ENCODE measurements at places on chromosomes 2 and 18.
A peak's percentile ranks its signal among the peaks of the same experiment; 100 is the strongest.

GRCh38 chr2:74436111-74436805 lies 5.5 kb downstream of the RTKN start:
- no peak for DNase-seq

- no peak for DNase-seq
Observed at GRCh38 chr18:38067086-38067485, 501.5 kb upstream of the CELF4 start.

DNA sequence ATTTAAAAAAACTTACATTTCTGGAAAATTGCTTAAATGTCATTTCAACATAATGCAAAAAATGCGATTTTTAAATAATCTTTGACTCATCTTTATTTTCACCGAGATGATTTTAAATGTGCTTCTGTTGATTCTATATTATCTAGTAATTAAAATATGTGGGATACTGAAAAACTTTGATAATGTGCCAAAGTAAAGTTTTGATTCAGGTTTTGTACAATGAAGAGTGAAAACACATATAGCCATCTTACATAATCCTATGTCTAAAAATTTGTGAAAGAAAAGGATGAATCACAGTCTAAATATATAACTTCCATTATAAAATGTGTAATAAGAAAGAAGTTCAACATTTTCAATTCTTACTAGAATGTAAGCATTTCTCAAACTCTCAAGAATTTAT lies 204.3 kb upstream of the ZC3H15 start:
- no peak for DNase-seq

DNA sequence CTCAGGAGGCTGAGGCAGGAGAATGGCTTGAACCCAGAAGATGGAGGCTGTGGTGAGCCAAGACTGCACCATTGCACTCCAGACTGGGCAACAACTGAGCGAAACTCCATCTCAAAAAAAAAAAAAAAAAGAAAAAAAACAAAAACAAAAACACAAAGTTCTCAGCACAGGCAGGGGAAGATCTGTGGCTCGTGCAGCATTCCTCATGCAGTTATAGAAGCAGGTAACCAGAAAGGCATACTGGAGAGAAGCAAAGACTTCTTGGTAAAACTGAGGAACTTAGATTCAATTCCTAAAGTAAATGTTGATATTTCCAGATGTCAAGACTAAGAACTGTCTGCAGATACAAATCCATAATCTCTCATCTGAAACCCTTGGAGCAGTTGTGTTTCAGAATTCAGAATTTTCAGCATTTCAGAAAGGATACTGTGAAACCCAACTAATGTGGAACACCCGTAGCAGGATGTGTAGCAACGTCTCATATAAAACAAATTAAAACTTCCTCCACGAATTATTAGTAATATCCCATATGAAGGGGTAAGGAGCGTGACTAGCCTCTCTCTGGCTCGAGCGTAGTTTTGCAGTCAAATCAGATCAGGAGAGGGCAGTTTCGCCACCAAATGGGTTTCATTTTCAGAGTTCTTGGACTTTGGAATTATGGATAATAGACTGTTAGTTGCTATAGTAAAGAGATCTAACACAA lies 13.2 kb upstream of the SLC25A52 start:
- DNase-seq: no peak

GRCh38 chr2:130870161-130870485 lies 33.4 kb downstream of the ARHGEF4 start:
- DNase-seq: no peak

DNA sequence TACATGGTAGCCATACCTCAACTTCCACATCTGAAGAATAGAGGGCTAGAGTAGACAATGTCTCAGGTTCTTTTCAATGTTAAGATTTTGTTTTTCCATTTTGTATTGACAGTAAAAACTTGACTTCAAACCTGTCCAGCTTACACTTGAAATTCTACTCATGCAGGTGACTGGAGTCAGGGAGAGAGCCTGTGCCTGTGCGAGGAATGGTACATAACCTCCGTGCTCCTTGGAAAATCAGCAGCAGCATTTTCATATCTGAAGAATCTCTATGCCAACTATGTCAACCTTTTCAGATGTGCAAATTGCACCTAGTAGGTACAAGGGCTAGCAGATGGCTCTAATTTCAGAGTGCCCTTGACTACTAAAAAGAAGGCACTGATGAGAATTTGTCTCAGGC lies 2.1 kb downstream of the PLA2R1 start:
- no peak for DNase-seq

GRCh38 chr2:133324150-133324561 lies 244.1 kb downstream of the NCKAP5 start:
- peak; percentile 16 for DNase-seq

GRCh38 chr2:170953941-170954340 lies 24.9 kb downstream of the GORASP2 start:
- no peak for DNase-seq

GRCh38 chr2:181430406-181431118 lies 26.6 kb upstream of the ITGA4 start:
- no peak for DNase-seq

- DNase-seq: peak; percentile 24
Observed at GRCh38 chr2:172790404-172790803, 54.8 kb downstream of the RAPGEF4 start.

DNA sequence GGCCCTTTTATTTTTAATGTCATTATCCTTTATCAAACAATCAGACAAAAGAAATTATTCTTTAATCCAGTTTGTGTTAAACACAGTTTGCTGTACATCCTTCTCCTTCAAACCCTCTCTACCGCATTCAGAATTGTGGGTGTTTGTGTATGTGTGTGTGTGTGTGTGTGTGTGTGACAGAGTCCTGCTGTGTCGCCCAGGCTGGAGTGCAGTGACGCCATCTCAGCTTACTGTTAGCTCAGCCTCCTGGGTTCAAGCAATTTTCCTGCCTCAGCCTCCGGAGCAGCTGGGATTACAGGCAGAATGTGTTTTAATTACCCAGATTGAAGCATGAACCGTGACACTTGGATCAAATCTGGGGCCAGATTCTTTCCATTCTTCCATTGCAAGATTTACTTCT lies 723.7 kb downstream of the DCDC2C start:
- peak; percentile 46 for DNase-seq

DNA sequence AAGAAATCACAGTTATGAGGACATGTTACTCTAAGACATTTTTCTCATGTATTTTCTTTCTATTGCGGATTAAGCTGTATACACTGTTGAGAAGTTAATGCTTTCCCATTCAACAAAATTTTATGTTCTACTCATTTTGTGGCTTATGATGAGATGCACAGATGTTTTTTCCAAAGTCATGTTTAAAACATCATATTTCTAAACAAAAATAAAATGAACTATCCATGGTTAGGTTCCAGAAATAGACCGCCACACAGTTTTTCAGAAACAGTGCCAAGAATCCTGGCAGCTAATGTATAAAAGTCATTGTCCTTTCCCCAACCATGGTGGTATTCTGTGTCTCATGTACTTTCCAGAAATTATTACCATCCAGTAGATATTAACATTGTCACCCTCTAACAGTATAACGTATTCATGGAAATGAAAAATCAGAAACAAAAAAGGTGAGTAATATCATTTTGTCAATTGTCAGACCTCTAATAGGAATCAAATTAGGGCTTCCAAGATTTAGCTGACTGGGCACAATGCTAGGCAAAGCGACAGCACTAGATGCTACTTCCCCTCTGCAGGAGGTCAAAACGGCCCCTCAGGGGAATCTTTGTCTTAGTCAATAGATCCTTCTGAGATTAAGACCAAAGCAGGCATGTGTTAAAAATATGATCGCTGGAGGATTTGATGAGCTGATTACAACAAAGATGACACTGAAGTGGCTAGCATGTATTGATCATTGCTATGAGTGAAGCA lies 54.4 kb upstream of the ZNF397 start:
- peak; percentile 35 for DNase-seq

DNA sequence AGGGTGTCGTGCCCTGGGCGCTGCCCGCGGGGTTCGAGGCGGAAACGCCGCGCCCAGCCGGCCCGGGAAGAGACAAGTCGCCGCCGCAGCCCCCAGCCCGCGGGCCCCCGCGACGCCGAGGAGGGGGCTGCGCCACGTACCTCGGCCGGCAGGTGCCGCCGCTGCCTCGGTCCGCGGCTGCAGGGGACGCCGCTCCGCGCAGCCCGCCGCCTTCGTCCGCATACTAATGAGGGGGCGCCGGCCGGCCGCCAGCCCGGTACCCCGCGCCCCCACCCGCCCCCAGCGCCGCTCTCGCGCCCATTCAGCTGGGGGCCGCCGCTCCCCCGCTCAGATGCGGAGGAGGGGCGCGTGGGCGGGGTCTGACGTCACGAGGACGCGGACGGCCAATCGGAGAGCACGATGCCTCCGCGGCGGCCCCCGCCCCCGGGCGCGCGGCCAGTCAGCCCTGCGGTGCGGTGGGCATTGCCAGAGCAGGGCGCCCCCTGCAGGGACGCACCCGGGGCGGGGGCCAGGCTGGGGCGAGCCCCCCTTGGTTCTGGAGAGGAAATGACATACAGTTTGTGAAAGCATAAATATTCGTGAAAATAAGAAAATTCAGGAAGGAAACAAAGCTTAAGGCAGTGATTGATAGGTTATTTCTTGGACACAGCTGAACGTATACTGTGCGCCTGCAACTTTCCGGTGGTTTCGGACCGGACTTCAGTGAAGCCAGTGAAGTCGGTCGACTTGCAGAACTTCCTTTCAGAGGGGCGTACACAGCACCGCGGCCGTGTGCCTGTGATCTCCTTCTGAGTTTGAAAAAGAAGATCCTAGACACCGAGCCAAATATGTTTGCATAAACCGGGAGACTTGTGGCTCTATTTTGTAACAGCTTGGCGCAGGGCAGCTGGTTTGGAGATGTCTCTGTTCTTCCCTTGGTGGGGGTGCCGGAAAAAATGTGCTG lies at the start of gene ST3GAL5:
Gene ST3GAL5 (minus strand): TSS at position 307 of the 943 bp plus-strand sequence. CDS start 85 bp downstream, at position 222.
- peak; percentile 95 for DNase-seq

GRCh38 chr18:50399582-50399981 lies 24.7 kb downstream of the SKA1 start:
- no peak for DNase-seq

- no peak for DNase-seq
Observed at GRCh38 chr2:168552450-168552856, 96.4 kb downstream of the CERS6 start.

DNA sequence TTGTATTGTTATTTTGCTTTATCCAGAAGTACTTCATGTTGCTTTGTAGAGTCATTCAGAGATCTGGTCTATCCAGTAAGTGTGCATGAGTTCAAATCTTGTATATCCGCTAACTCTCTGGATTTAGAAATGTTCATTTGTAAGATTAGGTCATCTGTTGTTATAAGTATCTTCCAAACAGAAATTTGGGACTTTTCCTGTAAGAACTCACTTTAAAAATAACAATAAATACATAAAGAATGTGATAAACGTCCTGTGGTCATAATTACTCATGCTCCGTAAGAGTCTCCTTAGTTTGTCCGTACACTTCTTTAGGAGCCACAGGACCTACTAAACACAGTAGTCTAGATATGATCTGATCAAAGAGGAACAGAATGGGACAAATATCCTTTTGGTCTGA lies 699.9 kb upstream of the SLC8A1 start:
- DNase-seq: no peak

GRCh38 chr2:188068093-188068492 lies 223.6 kb upstream of the GULP1 start:
- no peak for DNase-seq

DNA sequence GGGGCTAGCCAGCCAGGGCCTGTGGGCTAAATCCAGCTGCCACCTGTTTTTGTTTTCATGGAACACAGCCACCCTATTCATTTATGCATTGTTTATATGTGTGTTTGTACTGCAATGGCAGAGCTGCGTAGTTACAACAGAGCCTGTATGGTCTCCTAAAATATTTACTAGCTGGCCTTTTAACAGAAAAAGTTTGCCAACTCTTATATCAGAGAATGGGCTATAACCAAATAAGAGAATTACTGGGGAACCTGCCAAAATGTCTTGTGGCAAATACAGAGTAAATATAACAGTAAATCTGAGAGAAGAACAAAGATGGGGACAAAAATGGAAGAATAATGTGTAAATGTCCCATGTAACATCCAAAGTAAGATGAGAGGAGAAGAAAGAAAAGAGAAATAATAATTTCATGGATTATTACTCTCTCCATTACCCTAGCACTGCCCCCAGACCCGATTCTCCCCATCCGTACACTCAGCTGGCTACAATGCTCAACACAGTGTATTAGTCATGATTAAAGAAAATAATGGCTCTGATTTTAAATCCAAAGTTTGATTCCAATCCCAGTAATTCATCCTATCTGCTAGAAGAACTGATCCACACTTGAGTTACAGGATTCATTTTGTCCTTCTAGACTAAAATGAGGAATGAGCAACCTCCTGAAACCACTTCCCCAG lies 249.3 kb downstream of the LRATD1 start:
- peak; percentile 21 for DNase-seq

DNA sequence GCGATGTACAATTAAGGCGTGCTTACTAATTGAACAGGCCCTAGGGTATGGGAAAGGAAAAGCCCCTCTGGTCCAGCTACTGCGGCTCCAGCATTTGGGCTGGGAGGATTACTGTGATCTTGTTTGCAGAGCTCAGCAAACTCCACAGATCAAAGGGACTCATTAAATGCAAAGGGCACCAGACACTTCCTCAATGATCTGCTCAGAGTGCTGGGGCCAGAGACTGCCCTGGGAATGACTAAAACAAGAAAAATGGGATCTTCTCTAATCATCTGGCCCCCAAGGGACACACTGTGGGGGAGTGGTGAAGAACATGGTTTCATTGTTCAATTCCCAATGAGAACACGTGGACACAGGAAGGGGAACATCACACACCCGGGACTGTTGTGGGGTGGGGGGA lies 85.0 kb downstream of the MARCHF4 start:
- no peak for DNase-seq

- DNase-seq: no peak
Observed at GRCh38 chr18:65587491-65587890, 163.3 kb upstream of the CDH7 start.

Data from tongue (tissue), 3 donors.